Activated CD4-positive, alpha-beta T cell treated with anti-CD3 and anti-CD28 coated beads, Interleukin-10, Interleukin-2, amounts not matched to agents 100 ng/mL and 50 ng/mL, durations not matched to agents 16 hours and 8 hours (primary cell): ENCODE measurements at places on chromosomes 4 and X.

GRCh38 chr4:31645236-31645635 lies 925.1 kb downstream of the PCDH7 start:
- DNase-seq: no peak

GRCh38 chrX:140918398-140919038 lies 83.9 kb upstream of the SPANXB1 start:
- DNase-seq: peak; percentile 77

DNA sequence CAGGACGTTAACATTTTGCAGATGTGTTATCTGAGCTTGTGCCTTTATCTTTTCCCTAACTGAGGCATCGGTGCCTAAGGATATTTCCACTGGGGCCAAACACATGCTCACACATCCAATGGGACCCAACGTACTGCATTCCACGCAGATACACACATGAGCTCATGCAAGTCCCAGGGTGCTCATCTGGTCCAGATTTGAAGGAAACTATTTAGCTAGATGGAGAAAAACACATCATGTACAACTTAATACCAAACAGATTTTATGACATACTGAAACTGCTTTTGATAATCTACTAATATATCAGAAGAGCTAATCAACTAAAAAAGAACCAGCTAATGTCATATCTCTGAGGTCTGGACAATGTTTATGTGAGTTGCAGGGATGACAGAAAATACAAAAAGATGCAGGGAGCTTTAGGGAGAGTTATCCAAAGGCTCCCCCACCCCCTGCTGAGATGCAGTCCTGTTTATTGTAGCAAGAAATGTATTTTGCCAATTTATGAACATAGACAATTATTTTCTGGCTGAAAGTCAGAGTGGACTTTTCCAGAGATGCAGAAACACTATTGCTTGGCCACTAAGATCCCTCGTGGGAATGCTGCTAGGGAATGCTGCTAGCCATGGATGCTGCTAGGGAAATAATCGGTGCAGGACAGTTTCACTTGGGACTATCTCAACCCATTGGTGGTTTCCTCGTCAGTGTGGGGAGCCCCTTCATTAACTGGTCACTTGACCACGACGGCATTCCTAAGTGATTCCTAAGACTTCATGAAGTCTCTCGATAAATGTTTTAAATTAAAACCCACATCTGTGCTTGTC lies 172.8 kb downstream of the SMIM20 start:
- DNase-seq: no peak

- peak; percentile 14 for DNase-seq
Observed at GRCh38 chr4:176340871-176341685, 21.3 kb downstream of the SPCS3 start.

DNA sequence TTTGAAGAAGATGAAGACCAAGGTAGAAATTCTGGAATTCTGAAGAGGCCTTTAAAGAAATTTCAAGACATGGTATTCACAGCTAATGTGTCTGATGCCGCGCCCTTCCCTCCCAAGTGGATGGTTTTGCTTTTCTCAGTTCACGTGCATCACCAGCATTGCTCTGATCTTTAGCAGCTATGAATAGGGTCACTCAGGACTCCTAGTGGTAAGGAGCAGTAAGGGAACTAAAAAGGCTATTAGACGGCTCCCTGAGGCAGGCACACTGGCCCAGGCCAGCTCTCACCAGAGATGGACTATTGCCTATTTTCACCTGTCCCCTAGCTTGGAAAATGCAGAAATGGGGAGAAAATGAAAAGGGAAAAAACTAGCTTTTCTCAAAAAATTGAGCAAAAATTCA lies 447.5 kb upstream of the RASGEF1B start:
- peak; percentile 11 for DNase-seq

DNA sequence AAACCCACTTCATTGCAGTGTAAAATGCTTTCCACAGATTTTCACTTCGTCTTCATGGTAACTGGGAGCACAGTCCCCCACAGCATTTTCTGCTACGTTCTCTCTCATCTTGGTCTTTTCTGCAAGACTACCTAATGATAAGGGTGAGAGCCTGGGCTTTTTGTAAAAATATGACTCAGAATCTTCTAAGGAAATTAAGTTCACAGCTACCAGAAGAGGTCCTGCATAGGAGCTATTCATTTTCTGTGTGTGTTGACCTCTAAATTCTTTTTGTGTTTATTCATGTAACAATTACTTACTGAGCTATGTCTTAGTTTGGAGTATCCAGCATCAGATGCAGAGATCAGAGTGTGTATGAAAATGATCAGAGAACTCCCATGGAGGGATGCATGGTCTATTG lies 192.2 kb downstream of the CPEB2 start:
- DNase-seq: no peak

DNA sequence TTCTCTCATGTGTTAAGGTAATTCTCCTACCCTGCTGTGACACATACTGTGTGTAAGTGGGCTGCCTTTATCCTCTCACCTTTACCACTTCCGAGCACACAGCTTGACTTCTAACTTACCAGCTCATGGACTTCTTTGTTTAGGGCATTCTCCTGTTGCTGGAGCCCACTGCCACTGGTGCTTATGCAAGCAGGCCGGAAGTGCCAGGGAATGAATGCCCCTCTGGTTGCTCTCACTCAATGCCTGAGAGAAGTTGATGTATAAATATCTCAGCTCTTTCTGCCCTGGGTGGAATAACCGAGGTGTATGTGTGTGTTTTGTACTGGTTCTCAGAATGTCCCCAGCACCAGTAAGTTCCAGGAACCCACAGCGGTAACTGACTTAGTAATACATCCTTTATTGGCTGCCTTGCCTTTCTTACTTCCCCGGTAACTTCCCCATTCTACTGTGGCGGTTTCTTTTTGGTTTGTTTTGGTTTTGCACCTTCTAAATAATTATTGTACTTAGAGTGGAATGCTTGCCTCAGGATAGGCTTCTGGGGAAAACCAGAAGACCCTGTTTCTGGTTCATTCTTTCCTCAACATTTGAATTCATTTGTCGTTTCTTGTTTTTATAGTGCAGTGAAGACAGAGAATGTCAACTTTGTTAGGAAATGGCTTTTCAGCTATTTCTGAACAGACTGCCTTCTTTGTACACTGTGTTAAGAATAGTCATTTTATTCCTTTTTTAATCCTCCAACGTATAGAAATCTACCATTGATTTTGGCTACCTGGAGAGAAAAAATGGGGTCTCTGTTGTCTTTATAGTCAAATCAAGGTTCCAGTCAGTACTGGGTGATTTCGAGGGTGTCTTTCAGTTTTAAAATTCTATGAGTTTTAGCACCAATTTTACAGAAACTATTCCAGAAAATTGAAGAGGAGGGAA lies 45.4 kb downstream of the CXorf58 start:
- peak; percentile 74 for DNase-seq

DNA sequence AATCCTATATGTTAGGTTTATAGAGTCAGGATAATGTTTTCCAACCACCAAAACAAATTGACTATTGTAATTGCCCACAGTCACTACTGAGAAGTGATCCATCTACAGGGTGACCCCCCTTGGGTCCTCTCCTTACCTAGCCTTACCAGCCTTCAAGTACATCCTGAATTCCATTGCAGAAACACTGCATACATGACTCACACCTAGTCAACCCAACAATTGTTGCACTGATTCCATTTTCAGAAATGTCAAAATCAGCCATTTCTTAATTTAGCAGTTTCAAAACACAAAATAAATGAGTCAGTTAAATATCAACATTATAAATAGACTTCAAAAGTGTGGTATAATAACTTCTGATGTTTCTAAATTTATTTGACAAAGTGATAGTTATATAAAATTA lies 106.3 kb upstream of the TNIP3 start:
- DNase-seq: no peak

DNA sequence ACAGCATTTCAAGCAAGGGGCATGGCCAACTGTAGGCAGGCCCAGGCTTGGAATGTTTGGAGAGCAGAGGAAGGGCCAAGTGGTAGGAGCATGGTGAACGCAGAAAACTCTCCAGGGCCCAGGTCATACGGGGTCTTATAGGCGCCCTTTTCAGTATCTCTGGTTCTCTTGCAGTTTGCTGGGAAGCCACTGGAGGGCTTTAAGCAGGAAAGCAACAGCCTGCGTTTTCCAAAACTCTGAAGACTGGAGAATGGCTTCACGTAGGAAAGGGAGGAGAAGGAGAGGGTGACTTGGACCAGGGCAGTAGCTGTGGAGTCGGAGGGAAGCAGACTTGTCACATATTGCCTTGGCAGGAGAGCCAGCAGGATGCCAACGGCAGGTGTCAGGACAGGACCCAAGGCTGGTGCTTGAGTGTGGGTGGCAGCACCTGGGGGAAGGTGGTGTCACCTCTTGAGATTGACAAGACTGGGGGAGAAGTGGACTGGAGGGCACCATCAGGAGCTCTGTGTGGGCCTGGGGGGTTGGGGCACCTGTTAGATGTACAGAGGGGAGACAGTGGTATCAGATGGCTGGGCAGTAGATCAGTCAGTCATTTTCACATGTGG lies 21.9 kb downstream of the TKTL1 start:
- no peak for DNase-seq

DNA sequence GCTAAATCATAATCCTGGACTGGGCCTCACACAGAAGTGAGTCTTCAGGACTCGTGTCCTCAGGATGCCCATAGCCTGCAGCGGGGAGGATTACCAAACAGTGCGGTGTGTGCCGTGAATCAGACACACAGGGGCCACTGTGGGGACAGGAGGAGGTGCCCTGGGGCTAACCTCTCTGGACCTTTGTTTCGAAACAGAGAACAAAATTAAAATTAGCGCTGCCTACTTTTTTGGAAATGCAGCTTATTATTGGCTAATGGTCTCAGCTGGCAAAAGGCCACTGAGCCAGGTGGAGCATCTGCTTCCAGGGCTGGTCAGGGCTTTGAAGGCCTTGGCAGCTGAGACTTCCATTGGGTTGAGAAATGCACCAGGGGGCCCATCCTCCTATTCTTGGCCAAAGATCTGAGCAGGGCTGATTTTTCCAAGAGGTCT lies 236.2 kb downstream of the EVC2 start:
- DNase-seq: no peak

DNA sequence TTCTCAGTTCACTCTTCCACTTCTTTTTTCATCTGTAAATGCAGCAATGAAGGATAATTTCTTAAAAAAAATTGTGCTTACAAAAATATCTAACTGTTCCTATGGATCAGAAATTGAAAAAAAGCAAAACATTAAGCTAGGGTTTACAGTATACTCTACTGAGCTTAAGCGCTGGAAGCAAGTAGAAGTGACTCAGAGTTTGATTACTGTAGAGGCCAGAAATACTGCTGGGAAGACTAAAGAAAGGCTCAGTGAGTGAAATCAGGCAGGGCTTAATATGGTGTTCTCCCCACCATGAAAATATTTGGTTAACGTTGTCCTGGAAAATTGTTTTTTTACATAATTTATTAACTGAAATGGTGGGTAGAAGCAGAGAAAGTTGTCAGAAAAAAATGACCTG lies 1061.8 kb upstream of the GRIA3 start:
- no peak for DNase-seq

DNA sequence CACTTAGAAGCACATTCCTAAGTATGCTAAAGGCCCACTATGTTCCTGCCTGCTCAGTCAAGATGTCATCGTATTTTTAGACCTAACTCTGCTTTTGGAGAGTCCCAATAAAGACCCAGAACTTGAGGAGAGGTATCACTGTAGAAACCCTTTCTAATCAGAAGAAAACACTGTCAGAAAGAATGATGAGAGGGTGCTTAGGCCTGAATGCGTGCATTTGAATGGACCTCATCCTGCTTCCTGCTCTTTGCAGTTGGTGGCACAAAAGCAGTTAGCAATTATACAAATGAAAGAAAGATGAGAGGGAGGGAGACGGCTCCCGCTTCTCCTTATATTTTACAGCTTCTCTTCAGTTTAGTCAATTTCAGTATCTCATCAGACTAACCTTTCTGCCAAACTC lies 987.2 kb downstream of the CCSER1 start:
- no peak for DNase-seq

GRCh38 chr4:53321151-53321983 lies 44.5 kb downstream of the SCFD2 start:
- no peak for DNase-seq

DNA sequence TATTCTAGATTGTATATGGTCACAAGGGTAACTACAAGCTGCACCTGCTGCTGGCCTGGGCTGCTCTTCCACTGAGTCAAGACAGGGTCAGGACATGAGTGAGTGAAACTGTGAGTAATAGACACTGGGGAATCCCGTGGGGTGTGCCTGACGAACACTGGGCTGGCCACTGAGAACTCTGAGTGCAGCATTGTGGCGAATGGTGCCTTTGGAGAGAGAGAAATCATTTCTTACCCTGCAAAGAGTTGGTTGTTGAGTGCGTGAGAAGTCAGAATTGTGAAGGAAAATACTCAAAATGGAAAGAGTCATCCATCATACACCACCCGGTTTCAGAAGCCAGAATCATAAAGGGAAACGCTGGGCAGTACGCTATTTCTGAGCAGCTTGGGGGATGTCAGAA lies 43.1 kb upstream of the LSM6 start:
- DNase-seq: peak; percentile 90

DNA sequence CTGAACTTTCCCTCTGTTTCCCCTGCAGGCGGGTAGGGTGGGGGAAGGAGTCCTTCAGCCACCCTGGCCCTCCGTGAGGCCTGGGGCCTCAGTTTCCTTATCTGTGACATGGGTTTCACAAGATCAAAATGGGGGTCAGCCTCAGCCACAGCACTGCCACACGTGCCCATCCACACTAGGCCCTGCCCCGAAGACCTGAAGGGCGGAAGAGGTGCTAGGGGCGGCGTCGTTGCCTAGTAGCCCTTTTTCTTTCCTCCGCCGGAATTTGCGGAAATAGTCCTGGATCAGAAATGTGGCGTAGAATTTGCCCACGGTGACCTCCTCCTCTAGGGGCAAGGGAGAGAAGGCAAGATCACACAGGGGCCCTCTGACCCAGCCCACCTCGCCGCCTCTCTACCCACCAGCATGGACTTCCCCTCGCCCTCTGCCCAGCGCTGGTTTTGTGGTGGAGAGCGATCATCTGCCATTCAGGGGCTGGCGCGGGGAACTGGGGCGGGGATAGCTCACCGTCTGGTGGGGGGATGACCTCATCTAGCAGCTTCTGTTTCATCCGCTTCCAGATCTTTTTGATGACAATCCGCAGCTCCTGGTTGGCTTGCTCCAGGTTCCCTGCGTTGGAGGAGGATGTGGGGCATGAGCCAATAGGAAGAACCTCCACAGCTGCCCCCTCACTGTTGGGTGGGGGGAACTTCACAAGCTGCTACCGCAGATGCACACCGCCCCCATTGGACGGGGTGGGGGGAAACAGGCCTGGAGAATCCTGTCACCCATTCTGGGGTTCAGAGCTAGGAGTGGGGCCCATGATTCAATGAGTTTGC lies 9.7 kb upstream of the SYP start:
- DNase-seq: no peak

GRCh38 chrX:133215017-133215416 lies 3.1 kb downstream of the TFDP3 start:
- no peak for DNase-seq

- DNase-seq: peak; percentile 2
Observed at GRCh38 chrX:13428053-13428786, 108.4 kb upstream of the ATXN3L start.

- DNase-seq: no peak
Observed at GRCh38 chr4:153794006-153794405, 5.1 kb upstream of the SFRP2 start.

- DNase-seq: no peak
Observed at GRCh38 chr4:165394275-165394674, 15.5 kb downstream of the CPE start.

DNA sequence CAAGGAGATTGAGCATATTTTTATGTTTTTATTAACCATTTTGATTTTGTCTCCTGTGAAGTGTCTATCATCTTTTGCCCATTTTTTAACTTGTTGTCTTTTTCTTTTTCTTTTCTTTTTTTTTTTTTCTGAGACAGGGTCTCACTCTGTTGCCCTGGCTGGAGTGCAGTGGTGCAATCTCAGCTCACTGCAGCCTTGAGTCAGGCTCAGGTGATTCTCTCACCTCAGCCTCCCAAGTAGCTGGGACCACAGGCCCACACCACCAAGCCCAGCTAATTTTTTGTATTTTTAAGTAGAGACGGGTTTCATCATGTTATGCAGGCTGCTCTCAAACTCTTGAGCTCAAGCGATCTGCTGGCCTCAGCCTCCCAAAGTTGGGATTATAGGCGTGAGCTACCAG lies 4.6 kb upstream of the ADD1 start:
- no peak for DNase-seq
